ENCODE measurements at places on chromosomes 5 and 9.

DNA sequence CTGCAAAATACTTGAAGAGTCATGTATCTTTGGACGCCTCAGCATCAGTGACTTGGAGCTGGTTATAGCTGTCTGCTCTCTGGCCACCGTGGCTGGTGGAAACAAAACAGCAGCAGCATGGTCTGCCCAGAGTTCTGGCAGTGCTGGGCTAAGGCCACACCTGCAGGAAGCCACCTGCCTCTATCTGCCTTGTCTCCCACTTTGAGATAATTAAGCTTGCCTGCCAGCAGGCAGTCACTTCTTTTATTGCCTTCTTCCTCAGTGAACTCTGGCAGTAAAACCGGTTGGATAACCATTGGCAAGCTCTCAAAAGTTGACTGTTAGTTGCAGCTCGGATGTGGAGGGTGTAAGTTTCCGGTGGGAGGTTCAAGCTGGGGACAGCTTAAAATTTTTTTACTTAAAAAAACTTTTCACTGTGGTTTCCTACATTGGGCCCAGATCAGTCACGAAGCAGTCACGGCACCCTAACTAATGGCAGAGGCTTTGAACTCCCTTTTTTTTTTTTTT, 4.9 kb downstream of the SMIM3 start:
- no peak for DNase-seq

DNA sequence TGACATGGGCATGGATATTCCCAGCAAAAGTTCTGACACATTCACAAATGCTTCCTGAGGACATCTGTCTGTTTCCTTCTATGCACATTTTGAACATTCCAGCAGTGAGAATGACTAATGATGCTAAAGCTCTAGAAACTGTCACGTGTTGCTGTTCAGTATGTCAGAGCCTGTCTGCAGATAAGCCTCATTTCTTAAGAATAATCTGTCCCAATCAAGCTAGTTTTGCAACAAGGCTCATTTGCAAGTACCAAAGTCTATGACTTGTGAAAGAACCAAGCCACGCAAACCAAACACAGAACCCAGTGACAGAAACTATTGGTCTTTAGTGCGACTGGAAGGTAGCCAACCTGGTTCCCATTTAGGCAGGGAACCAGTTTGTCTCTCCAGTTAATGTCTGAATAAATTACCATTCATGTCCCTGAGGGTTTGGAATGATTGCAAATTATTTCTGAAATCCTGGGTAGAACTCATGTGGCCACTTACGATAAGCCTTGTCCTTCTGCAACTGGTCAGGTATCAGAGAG, 178.5 kb downstream of the C9orf152 start:
- DNase-seq = no peak

DNA sequence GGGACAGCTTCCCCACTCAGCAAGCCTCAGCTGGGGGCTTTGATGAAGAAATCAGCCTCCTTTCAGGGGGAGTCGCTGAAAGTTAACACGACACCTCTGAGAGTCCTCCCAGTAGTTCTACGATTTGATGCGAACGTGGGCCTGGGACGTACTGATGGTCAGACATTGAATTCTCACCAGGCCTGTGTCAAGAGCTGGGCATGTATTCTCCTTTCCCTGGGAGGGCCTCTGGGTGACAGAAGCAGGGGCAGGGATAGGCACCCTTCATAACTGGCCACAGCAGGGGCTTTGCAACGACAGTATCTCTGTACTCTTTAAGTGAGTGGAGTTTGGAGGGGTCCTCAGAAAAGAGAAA, 15.6 kb upstream of the COL5A1 start:
- no peak for DNase-seq

- DNase-seq = no peak
These were observed 23.8 kb upstream of the ZNF622 start for GRCh38 chr5:16489322-16489791.

- DNase-seq = no peak
These were observed 38.2 kb downstream of the C5orf15 start for GRCh38 chr5:133930061-133930812.

DNA sequence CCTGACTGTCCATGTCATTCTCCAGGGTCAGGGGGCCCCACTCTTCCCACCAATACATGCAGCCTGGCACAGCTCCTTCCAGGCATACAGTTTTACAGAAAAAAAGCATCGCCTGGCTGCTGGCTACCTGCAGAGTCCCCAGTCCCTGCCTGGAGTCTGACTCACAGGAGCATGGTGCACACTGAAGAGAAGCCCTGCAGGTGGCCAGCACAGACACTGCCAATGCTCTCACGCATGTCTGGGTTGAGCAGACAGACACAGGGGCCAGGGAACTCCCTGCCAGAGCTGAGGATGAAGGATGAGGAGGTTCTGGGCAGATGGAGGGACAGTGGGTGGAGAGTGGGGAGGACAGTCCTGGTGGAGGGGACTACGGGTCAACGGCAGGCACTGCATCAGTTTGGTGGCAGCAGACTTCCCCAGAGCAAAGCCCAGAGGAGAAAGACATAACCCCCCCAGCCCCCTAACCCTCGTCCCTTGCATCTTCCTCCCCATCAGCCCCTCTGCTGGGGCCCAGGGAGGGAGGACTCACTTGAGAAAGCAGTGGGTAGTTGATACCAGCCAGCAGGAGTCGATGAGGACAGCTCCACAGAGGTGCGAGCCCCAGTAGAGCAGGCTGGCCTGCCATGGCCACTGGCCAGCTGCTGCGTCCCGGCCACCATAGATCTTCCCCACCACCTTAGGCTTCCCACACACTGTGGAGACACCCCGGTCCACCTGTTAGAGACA, 72.9 kb upstream of the SPTLC1 start:
- no peak for DNase-seq

DNA sequence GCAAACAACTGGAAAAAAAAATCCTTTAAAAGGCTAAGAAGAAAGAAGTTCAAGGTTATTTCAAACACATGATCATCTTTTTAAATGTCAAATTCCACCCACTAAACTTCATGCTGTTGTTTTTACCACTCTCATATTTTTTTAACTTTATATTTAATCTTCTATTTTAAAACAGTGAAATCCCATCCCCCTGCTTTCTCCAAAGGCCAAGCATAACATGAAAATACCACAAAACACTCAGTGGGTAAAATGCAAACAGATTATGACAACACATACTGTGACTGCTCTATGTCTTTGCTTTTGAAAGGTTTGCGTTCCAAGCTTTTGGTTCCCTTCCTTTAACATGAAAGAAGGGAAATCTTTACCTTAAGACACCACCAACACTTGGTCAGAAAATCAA, 127.6 kb downstream of the SNCAIP start:
- DNase-seq = no peak

DNA sequence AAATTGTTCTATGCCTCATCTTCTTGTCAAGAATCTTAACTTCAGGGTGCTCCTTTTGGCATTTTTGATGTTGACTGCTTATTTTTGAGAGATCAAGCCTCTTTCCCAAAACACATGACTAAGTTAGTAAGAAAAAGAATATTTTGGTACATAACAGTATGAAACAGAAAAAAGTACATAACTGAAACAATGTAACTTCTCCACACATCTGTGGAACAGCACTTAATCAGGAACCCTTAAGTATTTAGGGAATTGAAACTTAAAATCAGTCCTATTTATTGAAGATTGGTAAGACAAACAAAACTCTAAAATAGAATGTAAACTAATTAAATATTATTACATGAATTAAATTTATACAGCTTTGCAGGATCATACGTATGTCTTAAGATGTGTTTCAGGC, 103.4 kb downstream of the MELK start:
- no peak for DNase-seq

DNA sequence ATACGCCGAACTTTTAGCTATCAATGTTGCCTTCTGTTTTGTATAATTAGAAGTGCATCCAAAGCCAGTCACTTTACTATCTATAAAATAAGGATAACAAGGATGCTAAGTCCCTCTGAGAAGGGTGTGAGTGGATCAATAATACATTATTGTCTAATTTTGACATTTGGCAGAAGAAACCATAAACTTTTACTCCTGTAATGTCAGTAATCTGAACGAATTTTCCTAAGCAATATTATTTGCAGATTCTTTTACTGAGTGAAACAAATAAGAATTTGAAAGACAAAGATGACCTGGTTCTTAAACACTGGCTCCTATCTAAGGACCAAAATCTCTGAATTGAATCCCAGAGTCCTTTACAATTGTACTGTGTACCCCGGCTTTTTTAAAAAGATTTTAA, 126.6 kb upstream of the TMEM161B start:
- no peak for DNase-seq

DNA sequence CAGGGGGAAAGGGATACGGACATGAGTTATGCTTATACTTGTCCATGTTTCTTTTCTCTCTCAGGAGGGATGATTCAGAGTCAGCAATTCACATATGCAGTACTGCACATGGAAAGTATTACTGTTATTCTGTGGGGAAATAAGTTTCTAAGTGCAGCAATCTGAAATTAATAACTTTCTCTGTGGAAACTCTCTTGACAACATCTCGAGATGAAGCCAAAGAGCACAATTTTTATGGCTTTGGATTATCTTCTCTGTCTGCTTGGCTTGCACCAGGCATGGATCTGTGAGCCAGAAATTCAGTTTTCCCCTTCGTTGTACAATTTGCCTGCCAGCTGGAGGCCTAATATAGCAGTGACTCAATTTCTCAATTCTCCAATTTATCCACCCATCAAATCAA, 2.5 kb upstream of the NDFIP1 start:
- no peak for DNase-seq

All from esophagus muscularis mucosa (tissue), 4 donors.